ENCODE measurements at places on chromosomes 6 and 20.
A peak's percentile ranks its signal among the peaks of the same experiment; 100 is the strongest.

DNA sequence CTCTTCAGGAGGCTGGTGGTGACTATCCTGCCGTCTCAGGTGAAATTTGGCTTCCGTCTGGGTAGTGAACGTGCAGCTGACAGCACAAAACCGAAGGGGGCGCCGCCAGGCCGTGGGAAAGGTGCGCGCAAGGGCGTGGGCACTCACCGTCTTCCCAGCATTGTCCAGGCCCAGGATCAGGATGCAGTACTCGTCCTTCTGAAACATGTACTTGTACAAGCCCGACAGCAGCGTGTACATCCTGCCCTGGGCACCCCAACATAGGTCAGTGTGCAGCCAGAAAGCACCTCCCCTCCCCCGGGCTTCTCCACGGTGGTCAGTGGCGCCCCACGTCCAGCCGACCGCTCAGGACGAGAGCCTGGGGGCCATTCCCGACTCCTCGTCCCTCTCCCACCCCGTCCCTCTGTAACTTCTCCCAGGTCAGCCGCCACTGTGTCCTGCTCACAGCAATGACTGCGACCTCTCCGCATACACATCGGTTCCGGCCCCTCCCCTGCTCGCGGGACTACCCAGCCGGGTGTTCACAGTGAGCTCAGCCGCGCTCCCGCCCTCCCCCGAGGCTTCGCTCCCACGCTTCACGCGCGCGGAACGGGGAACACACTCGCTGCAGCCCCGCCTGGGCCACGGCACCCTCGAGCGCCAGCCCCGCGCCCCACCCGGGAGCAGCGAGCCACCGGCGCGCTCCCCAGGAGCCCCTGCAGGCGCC lies 771 bp downstream of the ARFRP1 start:
- peak; percentile 65 for DNase-seq

DNA sequence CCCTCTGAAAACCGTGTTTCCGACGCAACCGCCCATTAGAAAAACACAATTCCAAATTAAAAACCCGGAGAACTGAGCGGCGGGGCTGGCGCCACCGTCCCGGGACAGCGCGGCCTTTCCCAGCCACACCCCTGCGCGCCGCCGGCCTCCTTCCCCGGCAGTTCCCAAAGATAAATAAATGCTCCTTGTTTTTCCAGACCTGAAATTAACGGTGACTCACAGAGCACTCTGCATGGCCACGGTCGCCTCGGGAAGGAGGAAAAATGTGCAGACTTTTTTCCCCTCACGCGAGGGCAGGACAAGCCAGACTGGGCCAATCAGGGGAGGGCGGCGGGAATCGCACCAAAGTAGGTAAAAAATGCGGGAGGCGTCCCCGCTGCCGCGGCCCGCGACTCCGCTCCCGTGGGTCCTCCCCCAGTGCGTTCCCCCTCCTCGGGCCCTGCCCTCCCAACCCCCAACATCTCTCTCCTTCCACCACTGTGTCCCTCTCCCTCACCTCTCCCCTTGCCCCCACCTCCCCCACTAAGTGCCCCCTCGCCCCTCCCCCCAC lies 828 bp upstream of the DSTN start:
- peak; percentile 12 for DNase-seq

DNA sequence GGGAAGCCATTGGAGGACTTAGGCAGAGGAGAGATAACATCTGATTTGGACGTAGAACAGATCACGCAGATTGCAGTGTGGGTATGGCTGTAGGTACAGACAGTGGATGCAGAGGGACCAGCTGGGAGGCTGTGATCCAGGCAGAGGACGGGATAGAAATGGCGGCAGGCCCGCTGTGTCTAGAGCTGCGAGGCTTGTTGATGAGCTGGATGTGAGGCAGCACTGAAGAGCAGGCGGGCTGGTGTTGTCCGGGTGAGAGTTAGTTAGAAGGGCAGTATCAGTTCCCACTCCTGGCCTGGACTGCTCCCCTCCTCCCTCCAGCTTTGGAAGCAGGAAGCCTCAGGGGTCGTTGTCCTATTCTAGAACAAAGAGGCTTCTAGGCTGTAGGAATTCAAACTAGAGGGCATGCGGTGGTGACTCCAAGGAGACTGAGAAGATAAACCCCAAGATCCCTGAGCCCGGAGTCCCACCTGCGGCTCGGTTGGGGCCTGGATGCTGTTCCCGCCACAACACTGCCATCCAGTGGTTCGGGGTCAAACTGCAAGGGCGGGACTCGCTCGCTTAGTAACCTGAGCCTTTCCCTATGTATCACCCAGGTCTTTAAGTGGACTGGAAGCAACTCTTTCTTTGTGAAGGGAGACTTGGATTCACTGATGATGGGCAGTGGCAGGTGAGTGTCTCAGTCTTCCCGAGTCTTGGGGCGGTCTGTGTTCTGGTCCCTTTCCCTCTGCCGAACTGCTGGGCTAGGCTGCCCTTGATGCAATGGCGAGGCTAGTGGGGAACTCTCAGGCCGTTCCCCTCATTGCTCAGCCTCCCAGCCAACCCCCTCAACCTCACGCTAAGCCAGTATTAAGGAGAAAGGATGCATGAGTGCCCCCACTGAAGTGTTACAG lies 11.2 kb downstream of the TLDC2 start:
- peak; percentile 79 for DNase-seq

- DNase-seq, result peak; percentile 44
Measured at GRCh38 chr6:42452171-42453030, 675 bp upstream of the TRERF1 start.

DNA sequence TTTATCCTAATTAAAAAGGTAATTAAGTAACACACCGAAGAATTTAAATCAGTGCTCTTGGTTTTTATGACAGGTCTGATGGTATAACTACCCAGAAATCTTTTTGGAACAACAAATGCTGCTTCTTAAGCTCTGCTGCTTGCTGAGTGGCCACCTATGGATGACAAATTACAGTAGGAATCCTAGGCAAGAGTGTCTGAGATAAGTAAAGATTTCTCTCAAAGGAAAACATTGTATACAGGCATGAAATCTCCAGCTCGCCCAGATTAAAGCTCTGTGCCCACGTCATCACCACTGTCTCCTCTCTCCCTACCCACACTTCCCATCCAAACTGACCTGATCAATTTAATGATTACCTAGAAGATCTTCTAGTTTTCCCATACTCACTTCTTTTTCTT lies 1083.0 kb upstream of the MAP3K7 start:
- no peak for DNase-seq

- DNase-seq, result no peak
Measured at GRCh38 chr6:36127462-36128016, 2.8 kb upstream of the MAPK13 start.

DNA sequence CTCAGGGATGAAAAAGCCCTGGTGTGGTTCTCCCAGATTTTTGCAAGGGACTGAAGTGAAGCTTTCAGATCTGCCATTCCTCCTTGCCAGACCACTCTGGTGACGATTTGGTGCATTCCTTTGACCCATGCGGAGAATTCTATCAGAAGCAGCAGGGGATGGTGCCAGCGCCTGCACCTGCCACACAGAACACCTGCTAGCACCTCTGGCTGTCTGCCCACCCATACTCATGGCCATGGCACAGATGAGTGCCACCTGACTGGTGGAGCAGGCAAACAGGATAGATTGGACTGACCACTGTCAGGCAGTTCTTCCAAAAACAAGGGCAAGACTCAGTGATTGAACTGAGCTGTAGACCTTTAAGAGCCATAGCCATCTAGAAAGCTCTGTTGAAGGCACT lies 107.1 kb downstream of the CDYL start:
- DNase-seq, result no peak

DNA sequence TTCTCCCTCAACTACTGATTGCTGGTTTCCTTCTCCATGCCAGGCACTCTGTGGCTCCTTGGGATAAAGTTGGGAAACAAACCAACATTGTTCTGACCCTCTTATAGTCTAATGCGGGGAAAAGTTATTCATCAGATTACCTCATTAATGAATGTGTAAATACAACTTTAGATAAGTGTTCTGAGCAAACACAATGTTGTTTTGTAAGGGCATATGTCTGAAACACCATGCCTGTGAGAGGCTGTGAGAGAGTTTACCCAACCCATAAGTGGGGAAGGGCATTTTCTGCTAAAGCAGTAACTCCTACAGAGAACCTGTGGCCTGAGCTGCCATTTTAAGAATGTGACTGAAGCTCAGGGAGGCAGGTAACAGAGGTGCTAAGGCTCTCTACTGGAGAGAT lies 283.5 kb downstream of the KHDC1L start:
- no peak for DNase-seq

DNA sequence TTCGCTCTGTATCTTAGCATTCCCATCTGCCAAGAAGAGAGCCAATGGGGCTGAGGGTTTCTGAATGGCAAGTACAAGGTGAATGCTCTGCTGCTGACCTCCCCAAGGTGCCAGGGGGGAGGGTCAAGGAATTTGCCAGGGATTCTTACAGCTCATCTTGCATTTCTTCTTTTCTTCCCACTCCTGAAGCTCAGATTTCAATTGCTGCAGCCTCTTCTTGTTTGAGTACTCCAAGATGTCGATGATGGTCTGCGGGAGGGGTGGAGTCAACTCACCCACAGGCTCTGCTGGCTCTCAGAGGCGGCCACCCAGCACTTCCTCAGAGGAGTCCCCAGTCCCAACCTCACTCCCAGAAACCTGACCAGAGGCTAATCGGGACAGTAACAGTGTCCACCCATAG lies 12.4 kb downstream of the C20orf96 start:
- no peak for DNase-seq

- DNase-seq, result no peak
Measured at GRCh38 chr6:79463621-79464050, 73.6 kb downstream of the LCA5 start.

GRCh38 chr20:562232-562897 lies 18.8 kb upstream of the CSNK2A1 start:
- no peak for DNase-seq

- DNase-seq, result no peak
Measured at GRCh38 chr20:63148696-63149095, 67.2 kb downstream of the YTHDF1 start.

GRCh38 chr6:39102821-39103136 lies 12.2 kb downstream of the SAYSD1 start:
- no peak for DNase-seq

DNA sequence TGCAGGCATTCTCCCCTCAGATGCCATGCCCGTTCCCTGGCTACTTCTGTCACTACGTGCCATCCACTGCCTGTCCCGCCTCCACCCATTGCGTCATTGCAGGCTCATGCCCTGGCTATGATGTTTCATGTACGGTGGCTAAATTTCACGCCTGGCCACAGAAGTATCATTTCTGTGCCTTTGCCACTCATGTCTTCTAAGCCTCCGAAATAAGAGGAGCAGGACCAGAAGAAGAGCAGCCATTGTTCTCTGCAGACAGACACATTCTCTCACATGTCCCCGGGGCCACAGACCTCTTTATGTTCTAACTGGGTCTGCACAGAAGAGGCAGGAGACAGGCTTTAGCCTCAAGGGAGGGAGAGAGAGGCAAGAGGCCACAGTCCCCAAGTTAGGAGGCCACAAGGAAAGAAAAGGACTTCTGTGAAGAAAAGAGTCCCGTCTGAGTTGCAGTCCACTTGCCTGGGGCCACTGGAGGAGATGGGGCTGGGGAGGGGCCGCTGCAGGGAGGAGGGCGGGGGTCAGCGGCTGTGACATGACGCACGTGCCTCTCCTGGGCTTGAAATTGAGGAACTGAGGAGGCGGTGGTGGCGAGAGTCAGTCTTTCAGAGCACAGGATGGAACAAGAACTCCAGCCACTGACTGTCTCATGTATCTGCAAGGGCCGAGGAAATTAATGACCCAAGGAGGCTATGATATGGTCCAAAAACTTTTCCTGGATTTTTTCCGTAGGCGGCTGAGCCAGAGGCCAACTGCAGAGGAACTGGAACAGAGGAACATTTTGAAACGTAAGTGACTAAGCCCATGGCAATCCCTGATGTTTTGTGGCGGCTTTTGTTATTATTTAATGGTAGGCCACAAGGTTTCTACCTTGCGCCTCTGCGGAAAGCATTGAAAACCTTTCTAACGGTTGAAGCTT lies 55.9 kb downstream of the TBC1D7 start:
- peak; percentile 23 for DNase-seq

DNA sequence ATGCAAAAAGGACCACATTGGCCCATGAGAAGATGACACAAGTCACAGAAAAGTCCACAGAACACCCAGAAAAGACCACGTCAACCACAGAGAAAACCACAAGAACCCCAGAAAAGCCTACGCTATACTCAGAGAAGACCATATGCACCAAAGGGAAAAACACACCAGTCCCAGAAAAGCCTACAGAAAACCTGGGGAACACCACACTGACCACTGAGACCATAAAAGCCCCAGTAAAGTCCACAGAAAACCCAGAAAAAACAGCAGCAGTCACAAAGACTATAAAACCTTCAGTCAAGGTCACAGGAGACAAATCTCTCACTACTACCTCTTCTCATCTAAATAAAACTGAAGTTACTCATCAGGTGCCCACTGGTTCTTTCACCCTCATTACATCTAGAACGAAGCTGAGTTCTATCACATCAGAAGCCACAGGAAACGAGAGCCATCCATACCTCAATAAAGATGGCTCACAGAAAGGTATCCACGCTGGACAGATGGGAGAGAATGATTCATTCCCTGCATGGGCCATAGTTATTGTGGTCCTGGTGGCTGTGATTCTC lies 11.2 kb downstream of the MUCL3 start:
- DNase-seq, result no peak

- no peak for DNase-seq
Measured at GRCh38 chr6:166442131-166442685, 59.5 kb upstream of the MPC1 start.

DNA sequence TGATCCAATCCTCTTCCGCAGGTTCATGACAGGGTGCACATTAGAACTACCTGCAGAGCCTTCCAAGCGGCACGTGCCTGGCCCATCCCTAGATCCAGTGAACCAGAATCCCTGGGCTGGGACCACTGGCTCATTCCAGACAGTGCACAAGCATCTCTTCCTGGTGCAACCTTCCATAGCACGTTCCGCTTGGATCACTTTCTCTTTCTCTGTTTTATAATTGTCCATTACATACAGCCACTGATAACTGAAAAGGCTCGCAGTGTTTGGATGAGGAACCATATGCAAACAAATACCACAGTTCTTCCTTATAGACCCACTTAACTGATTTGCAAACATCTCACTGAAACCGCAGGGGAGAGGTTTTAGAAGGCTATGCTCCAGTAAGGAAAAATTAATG lies 59.6 kb upstream of the DDR1 start:
- no peak for DNase-seq

DNA sequence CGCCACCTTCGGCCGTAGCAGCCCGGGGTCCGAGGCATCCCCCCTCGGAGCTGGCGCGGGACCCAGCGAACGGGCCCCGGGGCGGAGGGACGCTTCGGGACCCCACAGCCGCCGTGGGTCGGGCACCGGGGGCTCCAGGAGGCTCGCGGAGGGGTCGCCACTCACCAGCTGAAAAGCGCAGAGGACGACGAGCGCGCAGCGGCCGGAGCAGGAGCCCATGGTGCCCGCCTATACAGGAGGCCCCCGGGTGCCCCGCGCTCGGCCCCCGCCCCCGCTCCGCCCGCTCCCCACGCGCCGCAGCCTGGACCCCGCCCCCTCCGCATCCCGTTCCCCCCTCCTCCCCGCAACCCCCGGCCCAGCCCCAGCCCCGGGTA lies at the start of gene NKAIN4:
Gene NKAIN4 (minus strand): TSS at position 232 of the 374 bp plus-strand sequence. CDS start 13 bp downstream, at position 219.
- no peak for DNase-seq

GRCh38 chr6:132275066-132275970 lies 126.0 kb downstream of the MOXD1 start:
- no peak for DNase-seq

- DNase-seq, result no peak
Measured at GRCh38 chr6:104118274-104118673, 741.4 kb downstream of the HACE1 start.

GRCh38 chr6:15444081-15444731 lies 198.3 kb downstream of the JARID2 start:
- DNase-seq, result no peak

- no peak for DNase-seq
Measured at GRCh38 chr6:28809947-28810658, 113.7 kb downstream of the TRIM27 start.

All from CD4-positive, alpha-beta T cell treated with Interleukin-17A for 1 hour (primary cell).